ENCODE measurements at places on chromosomes 12 and 14. TPM values are rescaled to one million over a fixed set of nuclear protein-coding genes. Genes with fewer than 3 reads are reported as not detected.
A peak's percentile ranks its signal among the peaks of the same experiment; 100 is the strongest.

GRCh38 chr12:132534076-132534475 lies 44.1 kb downstream of the FBRSL1 start:
- DNase-seq = no peak

DNA sequence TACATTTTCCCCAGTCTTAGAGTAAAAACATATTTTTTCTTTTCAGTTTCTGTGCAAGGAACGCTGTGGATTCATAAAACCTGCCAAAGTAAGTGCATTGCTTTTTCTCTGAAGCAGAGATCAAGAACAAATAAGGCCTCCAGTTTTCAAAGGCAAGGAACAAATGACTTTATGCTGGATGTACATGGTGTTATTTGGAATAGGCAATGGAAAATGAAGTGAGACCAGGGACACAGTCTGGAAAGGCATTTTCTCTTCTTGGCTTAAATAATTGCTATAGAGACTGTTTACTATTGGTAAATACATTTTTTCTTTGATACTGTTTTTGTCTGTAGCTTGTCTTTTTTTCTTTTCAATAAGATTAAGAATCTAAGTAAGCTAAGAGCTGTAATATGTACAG lies 725.9 kb upstream of the MDGA2 start:
- no peak for DNase-seq

DNA sequence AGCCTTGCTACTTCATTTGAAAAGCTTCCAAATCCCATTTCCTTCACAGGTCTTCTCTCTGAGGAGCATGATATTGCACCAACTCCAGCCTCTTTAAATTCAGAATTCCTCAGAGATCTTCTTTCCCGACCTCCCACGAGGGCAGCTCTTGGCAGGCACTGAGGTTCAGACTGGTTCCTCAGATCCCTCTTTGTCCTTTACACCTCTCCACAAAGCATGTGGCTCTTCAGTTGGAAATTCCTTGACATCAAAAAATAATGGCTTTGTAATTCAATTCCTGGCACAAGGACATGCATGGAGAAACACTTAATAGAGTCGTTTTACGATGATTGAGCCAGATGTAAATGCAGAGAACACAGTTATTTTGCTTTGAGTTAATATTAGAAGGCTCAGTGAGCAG lies 63.2 kb upstream of the TMX1 start:
- DNase-seq = no peak

DNA sequence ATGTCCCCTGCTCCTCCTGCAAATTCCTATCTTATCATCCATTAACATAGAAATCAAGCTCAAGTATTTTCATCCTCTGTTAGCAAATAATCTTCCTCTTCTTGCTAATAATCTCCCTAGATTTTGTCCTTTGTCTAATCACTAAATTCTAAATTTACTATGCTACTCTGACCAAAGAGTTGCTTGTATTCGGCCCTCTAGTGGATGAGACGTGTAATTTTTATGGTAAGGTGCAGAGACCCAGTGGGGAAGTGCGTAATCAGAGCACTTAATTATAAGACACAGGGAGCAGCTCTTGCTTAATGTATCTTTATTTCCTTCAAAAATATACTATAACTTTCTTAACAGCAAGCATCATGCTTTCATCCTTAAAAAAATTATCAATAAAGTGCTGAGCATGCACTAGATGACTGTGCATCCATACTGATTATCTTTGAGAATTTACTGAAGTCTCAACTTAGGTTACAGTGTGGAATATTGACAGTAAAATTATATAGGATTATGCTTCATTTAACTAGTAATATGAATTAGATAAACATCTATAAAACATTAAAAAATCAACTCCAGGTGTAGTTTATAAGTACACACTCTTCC lies 212.6 kb downstream of the SLC16A7 start:
- DNase-seq = no peak

DNA sequence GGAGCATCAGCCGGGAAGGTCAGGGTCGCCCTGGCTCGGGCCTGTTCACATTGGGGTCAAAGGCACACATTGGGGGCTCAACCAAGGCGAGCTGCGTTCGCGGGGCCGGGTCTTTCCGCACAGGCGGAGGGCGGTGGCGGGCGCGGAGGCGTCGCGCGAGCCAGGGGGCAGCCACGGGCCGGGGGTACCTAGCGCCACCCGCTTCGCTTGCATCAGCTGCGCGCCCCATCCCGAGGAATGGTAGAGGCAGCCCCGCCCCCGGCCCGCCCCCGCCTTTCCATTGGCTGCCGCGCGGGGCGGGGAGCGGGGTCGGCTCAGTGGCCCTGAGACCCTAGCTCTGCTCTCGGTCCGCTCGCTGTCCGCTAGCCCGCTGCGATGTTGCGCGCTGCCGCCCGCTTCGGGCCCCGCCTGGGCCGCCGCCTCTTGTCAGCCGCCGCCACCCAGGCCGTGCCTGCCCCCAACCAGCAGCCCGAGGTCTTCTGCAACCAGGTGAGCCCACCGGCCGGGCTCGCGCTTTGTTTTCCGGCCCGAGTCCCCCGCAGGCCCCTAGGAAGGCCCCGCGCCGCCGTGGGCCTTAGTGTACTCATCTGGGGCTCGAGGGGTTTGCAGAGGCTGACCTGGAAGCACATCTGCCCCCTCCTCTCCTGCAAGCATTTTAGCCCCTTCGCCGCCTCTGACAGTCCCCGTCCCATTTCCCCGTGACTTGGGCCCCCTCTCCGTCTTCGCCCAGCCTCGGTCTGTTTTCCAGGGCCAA lies at the start of gene ALDH2:
Gene ALDH2, plus strand, starts transcription at position 326 of the 754 bp plus-strand sequence. Its CDS starts 50 bp downstream, at position 376.
- DNase-seq = no peak

The KRT3 gene
- not detected for total RNA-seq

- no peak for DNase-seq
Measured at GRCh38 chr14:74488786-74489397, 4.2 kb downstream of the NPC2 start.

The LGMN gene
- 1.2 TPM for total RNA-seq

DNA sequence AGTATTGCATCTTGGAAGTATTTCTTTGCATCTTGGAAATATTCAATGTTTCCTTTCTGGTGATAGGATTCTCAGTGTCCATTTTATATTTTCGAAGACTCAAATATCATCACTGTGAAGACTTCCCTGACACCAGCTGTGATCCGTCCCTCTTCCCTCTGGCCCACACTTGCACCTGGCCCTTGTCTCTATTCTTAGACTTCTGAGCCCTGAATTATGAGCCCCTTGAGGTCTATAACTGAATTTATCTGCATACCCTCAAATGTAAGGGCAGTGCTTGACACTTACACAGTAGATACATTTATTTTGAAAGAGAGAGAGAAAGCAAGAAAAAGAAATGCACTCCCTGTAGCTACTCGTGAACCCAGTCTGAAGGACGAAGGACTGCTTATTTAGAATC lies 376.7 kb downstream of the ZFP36L1 start:
- DNase-seq = no peak

The VAMP1 gene
- total RNA-seq = 59.1 TPM

DNA sequence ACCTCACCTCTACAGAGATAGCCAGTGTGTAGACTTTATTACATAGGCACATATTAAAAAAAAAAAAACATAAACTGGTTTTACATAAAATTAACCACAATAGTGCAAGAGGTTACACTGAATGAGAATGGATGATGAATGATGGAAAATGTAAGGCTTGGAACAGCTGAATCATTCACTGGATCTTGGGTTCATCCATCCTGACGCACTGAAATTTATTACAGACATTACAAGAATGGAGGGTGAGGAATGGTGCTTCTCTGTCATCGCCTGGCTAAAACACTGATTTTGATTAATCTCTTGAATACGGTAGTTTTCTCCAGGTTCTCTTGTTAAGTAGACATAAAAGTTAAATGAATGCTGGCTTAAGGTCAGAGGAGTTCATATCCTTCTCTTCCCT lies 40.0 kb upstream of the GTF2A1 start:
- no peak for DNase-seq

GRCh38 chr12:4286228-4286627 lies 12.7 kb downstream of the CCND2 start:
- DNase-seq = no peak

GRCh38 chr12:68397566-68398158 lies 65.5 kb upstream of the MDM1 start:
- DNase-seq = no peak

The LAG3 gene
- 320 TPM for total RNA-seq

DNA sequence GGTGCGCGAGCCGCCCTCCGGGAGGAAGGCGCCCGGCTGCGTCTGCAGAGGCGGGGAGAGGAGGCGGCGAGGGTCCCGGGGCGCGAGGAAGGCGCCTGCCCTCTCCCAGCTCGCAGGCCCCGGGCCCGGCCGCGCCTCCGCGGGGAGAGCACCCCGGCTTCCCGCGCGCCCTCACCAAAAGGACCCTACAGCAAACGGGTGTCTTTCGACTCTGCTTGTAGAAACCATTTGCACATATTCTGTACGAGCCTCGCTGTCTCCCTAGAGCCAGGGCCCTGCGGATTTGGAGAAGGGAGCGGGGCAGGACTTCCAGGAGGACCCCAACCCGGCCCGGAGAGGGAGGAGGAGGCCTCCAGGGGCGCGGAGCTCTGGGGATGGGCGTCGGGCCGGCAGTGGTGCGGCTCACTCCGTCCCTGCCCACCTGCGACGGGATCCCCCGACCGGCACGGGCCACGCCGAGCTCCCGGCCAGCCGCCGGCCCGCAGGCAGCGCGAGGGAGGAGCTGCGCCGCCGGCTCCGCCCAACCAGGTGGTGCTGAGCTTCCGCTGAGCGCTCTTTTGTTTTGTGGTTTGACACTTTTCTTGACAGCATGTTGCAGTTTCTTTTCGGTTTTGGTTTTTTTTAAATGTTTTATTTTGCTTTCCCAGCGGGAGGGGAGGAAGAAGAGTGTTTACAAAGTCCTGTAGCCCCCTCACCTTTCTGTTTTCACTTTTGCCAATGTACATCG lies 103.3 kb upstream of the FKBP4 start:
- DNase-seq = peak; percentile 78

DNA sequence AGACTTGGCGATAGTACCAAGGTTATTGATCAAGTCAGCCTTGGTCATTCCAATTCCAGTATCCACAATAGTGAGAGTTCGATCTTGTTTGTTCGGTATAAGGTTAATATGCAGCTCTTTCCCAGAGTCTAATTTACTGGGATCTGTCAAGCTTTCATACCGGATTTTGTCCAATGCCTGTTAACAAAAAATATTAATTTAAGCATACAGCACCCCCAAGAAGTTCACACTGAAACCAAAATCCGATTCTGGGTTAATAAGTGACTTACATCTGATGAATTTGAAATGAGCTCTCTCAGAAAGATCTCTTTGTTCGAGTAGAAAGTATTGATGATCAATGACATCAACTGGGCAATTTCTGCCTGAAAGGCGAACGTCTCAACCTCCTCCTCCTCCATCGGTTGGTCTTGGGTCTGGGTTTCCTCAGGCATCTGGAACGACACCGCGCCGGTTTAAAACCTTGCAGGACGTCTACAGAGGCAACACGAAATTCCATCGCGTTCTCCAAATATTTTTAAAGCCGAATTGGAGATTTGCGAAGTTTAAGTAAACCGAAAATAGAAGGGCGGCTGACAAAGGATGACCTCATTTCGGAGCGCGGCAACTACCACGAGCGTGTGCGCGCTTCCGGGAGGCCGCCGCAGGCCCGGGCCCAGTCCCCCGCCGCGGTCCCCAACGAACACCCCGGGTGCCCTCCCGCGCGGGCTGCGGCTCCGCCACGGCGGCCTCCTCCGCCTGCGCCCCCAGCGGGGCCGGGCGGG lies 716 bp downstream of the HSP90AA1 start:
- peak; percentile 79 for DNase-seq

The MMP17 gene
- total RNA-seq = not detected
